ENCODE measurements at places on chromosomes 16 and 17. TPM values are rescaled to one million over a fixed set of nuclear protein-coding genes. Genes with fewer than 3 reads are reported as not detected.

Gene SRCIN1
- total RNA-seq, result 0.83 TPM

Gene KRT9
- not detected for total RNA-seq

- DNase-seq, result no peak
Observed at GRCh38 chr16:3580251-3580651, 3.0 kb upstream of the NLRC3 start.

- no peak for DNase-seq
Observed at GRCh38 chr17:61396586-61397085, 3.0 kb upstream of the TBX2 start.

Gene ASPA
- 0.78 TPM for total RNA-seq

- DNase-seq, result no peak
Observed at GRCh38 chr16:2165861-2166260, 10.3 kb downstream of the TRAF7 start.

Gene CTRB1
- total RNA-seq, result not detected

GRCh38 chr17:56031636-56032035 is 121.6 kb upstream of the ANKFN1 start:
- no peak for DNase-seq

Gene ST6GALNAC2
- total RNA-seq, result 51.1 TPM

DNA sequence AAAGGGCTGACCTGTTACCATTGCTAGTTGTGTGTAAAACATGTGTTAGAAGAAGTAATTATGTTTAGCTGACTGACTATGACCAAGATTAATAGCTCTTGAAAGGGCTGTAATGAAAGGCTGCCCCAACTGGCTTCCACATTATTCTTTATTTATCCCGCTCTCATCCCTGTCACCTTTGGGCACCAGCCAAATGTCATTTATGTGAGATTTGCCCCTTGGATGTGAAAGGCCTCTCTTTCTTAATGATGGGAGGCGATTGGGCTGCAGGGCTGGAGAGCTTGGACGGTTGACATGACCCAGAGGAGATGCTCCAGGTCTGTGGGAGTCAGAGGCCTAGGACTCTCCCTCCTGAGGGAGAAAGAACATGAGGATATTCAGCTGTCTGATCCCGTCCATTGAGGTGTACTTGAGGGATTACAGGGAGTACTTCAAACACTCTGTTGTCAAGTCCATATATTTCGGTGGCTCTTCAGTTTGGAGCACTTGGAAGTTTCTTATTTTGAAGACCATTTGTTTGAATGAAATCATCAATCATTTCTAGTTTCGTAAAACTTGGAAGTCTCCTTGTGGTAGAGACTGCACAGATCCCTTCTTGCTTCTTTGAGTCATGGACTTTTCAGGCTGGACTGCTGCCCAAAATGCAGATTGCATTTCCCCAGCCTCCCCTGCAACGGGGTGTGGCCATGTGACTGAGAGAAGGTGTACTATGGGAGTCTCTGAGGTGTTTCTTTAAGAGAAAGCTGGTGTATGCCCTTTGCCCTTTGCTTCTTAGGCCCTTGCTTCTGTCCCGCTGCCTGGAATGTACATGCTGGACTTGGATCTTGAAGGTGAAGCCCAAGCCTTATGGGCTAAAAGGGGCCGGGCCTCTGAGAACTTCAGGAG is 51.3 kb downstream of the FTO start:
- peak; percentile 57 for DNase-seq

DNA sequence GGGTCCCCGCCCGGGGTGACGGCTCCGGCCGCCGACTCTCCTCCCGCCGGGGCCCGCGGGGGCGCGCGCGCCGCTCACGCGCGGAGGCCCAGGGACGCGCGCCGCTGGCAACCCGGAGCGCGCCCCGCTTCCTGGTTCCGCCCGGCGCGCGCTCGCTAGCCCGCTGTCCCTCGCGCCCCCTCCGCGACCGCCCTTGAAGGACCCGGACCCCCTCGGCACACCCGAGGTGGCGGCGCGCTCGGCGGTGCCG is at the start of gene STAT5B:
TSS of gene STAT5B (minus strand) at position 33 of the 250 bp plus-strand sequence. CDS start 44,264 bp downstream, outside the sequence.
- peak; percentile 67 for DNase-seq

DNA sequence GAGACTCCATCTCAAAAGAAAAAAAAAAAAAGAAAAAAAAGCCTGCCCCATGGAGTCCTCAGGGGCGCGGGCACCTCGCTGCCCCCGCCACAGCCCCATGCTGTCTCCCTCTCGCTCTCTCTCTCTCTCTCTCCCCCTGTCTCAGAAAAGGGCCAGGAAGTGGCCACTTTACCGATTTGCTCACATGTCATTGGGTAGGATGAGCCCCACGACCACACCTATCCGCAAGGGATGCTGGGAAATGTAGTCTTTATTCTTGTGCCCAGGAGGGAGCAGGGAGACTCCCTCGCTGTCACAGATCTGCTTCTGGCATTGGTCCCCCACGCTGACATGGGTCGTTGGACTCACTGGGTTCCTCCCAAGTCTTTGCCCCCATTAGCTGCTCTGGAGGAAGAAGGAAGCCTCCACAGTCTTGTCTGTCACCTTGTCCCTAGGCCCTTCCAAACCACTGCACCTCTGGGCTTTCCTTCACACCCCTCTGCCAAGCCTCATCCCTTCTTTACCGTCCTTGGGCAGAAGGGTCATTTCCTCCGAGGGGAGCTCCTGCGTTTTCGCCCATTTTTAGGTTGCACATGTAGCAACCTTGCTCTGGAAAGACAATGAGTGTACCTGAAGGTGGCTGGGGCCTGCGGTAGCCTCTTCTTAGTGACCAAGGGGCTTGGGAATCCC is 6.9 kb upstream of the GJD3 start:
- no peak for DNase-seq

GRCh38 chr16:67676516-67676915 is 9.9 kb downstream of the C16orf86 start:
- DNase-seq, result no peak

Gene HCRT
- not detected for total RNA-seq

- DNase-seq, result no peak
Observed at GRCh38 chr17:49219987-49220386, 9.5 kb downstream of the ABI3 start.

DNA sequence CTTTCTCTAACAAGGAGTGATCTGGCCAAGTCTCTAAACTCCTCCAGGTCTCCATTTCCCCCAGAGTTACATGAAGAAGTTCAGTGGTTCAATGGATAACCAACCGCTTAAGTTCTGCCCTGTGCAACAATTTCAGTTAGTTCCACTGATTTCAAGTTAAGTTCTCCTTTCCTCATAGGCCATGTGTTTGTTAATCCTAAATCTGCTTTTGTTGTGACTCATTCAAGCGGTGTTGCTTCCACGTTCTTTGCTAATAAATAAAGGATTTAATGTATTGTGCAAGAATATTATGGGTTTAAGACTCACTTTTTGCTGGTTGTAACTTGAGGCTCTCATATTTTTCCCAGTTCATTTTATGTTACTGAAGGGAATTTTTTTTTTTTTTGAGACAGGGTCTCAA is 36.3 kb downstream of the GNA13 start:
- DNase-seq, result no peak

Gene NGFR
- total RNA-seq, result 34.0 TPM

Gene GPR139
- not detected for total RNA-seq

Gene KRTAP9-4
- total RNA-seq, result not detected

Gene SYCE1L
- total RNA-seq, result 3.9 TPM

Gene WNT3
- total RNA-seq, result 0.75 TPM

DNA sequence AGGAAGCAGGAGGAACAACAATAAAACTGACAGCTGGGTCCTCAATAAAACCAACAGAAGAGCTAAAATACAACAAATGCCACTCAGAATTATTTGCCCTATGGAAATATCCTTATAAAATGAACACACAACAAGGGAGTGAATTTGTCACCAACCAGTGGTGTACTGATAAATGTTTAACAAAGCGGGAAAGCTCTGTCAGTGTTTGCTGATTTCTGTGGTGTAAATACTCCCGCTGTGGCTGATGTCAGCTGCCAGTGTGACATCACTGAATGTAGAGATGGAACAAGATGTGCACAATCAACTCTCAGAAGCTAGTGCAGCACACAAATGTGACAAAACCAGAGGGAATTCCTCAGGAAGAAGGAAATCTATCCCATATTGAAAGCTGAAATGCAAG is 51.9 kb downstream of the CDYL2 start:
- no peak for DNase-seq

DNA sequence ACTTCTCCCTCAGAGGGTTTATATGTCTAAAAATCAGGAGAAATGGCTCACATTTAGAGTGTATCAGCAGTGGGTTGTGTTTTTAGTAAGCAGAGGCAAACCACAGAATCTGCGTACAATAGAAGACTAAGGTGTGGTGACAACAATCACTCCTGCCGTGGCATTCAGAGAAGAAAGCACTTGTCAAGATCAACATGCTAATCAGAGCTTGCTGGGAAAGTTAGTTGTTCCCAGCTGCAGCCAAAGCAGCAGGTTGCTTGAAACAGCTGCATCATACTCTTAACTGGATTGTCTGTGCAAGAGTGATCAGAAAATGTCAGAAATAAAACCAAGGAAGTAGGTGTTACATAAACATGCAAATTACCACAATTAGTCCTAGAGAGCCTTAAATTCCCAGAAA is 616.4 kb downstream of the CDH8 start:
- DNase-seq, result no peak

Gene TEX14
- total RNA-seq, result 0.40 TPM

Gene KRT33B
- total RNA-seq, result not detected

DNA sequence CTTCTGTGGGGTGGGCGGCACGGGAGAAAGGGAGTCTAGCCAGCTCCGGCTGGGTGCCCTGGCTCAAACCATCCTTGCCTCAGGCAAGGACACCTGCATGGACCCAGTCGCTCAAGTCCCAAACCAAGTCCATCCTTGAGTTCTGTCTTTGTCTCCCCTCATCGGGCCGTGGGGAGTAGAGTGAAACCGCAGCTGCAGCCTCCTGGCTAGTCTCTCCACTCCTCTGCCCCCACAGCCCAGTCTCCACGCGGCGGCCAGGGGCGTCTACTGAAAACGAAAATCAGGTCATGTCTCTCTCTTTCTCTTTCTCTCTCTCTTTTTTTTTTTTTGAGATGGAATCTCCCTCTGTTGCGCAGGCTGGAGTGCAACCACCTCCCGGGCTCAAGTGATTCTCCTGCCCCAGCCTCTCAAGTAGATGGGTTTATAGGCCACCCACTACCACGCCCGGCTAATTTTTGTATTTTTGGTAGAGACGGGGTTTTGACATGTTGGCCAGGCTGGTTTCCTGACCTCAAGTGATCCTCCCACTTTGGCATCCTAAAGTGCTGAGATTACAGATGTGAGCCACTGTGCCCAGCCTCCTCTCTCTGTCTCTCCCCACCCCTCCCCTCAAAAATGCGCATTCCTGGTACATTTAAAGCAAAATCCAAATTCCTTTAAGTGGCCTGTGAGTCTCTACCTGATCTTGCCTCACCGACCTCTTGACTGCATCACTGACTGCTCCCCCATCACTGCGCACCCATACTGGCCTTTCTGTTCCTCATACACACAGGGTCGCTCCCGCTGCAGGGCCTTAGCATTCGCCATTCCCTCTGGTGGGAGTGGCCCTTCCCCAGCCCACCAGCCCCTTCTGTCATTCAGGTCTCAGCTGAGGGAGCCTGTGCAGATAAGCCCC is 17.7 kb upstream of the RMI2 start:
- DNase-seq, result peak; percentile 69

GRCh38 chr17:68356949-68357455 is 65.7 kb downstream of the ARSG start:
- DNase-seq, result no peak

DNA sequence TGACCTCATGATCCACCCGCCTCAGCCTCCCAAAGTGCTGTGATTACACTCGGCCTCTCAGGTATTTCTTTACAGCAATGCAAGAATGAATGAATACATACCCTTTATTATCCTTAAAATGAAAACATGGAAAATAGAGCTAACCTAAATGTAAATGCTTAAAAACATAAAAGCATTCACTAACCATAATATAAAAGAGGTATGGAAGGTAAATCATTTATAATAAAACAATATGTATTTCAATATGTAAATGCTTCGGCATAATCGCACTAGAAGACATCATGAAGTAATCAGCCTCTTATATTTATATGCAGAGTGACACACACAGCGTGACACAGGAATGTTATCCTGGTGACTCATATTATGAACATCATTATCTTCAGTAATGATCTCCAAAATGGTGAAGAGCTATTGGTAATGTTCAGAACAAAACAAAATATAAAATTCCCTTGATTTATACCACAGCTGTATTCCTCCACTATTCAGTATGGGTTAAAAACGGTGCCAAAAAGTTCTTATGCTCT is 53.9 kb downstream of the AIPL1 start:
- no peak for DNase-seq

GRCh38 chr16:19167710-19168370 is at the start of gene SYT17:
TSS of gene SYT17 (plus strand) at chr16:19168240. CDS start at chr16:19168647, 407 bp downstream.
- DNase-seq, result peak; percentile 68

Gene TNFRSF17
- total RNA-seq, result not detected

DNA sequence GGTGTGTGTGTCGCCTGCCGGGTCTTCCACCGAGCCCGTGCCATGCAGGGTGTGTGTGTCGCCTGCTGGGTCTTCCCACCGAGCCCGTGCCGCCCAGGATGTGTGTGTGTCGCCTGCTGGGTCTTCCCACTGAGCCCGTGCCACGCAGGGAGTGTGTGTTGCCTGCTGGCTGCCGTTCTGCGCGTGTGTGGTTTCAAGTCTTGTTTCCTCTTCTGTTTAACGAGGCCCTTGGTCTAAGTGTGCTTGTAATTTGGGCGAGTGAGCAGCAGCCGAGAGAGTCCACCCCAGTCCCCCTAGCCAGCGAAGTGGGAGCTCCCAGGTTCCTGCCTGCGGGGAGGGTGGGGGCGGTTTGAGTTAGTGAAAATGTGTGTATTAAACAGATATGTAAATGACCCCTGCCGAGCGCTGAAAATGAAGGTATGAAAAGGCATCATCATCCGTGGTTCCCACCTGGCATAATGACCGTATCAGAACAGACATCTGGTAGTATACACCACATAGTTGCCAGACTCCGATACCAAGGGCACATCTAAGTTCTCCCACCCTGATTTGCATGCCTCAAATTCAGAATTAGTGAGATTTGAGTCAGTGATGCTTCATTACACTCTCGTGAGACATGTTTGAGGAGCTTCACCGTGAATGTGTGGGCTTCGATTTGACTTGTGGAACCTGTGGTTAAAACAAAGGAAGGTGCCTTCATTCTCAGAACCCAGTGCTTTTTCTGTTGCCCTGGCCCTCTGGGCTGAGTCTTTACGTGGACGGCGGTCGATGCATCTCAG is 114.5 kb upstream of the CHMP6 start:
- no peak for DNase-seq

- no peak for DNase-seq
Observed at GRCh38 chr17:49157784-49158183, 25.2 kb downstream of the B4GALNT2 start.

DNA sequence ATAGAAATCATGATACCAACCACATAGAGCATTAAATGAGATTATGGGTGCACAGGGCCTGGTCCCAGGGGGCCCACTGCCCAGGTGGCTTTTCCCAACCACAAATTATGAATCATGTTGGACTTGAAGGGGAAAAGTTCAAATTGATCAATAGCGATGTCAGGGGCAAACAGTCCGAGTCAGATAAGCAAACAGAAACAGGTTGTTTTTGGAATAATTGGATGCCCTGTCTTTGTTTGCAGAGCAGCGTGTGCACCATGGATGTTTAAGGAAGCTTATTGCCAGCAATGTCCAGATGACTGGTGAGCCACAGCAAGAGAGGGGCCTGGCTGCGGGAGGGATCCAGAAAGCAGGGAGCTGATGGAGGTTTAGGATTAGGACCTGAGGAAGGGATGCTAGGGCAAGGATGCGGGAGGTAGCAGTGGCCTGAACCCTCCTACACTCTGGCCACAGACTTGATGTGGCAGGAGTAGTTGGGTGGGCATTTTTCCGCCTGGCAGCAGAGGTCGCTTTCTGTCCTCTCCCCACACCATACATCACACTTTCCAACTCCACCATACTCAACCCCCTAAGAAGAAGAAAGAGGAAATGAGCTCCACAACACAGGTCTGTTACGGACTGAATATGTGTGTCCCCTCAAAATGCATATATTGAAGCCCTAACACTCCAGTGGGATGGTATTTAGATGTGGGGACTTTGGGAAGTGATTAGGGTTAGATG is 266.4 kb upstream of the RPL38 start:
- no peak for DNase-seq

Gene KRT15
- not detected for total RNA-seq

Measured in thyroid gland (tissue), 4 donors.